ENCODE measurements at places on chromosomes 4 and X.

DNA sequence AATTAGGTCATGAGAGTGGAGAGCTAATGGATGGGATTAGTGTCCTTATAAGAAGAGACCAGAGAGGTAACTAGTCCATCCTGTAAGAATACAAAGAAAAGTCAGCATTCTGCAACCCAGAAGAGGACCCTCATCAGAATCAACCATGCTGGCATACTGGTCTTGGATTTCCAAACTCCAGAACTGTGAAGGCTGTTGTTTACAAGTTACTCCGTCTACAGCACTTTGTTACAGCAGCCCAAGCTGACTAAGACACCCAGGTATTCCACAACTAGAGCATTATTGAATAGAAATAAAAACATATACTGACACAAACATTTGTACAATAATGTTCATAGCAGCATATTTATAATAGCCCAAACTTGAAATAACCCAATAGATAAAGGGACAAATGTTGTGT is 9.2 kb downstream of the TMEM156 start:
- DNase-seq: no peak

DNA sequence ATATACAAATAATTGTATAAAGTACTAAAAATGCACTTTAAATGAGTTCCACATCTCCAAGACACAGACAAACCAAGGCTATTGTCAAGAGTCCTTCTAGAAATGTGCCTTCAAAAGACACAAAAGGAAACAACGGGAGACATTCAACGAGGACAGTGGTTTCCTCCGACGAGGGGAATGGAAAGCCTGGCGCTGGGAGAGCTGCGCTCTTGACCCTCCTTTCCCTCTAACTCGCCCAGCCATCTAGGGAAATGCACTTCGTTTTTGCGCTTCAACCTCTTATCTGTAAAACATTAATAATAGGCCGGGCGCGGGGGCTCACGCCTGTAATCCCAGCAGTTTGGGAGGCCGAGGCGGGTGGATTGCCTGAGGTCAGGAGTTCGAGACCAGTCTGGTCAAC is 37.0 kb downstream of the ZFP42 start:
- DNase-seq: no peak

- DNase-seq: no peak
Measured at GRCh38 chr4:41232406-41232805, 18.1 kb upstream of the APBB2 start.

DNA sequence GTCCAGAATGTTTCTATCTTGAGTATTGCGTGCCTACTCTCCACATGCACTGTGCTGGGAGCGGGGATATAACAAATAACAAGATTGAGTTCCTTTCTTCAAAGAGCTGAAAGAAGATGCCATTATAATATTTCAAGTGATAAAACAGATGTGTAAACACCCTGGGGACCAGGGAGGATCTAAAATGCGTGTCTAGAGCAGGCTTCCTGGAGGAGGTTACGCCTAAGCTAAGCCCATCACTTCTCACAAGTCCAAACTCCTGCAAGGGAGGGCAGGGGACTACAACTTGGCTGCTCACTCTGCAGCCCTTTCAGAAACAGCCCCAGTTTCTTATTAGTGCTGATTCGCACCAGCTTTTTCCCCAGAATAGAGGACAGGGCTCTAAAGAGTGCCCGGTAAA is 21.5 kb downstream of the PTCHD1 start:
- no peak for DNase-seq

GRCh38 chrX:92230628-92231027 is 451.5 kb downstream of the PCDH11X start:
- DNase-seq: no peak

GRCh38 chrX:8067754-8068462 is 103.2 kb downstream of the VCX2 start:
- DNase-seq: no peak

DNA sequence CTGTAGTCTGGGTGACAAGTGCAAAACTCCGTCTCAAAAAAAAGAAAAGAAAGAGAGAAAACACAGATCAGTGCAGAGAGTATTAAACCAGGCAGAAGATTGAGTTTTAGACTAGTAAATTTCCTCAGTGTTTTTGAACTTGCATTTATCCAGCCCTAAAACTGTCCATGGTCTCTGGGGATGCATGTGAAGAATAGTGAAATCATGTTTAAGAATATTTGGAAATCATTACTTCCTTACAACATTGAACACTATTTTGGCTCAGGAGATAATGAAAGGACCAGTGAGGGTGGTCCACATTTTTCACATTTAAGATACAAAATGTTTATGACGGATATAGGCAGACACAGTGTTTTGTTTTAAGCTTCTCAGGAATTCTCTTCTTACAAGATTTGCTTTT is 195.8 kb upstream of the RASGEF1B start:
- DNase-seq: no peak

DNA sequence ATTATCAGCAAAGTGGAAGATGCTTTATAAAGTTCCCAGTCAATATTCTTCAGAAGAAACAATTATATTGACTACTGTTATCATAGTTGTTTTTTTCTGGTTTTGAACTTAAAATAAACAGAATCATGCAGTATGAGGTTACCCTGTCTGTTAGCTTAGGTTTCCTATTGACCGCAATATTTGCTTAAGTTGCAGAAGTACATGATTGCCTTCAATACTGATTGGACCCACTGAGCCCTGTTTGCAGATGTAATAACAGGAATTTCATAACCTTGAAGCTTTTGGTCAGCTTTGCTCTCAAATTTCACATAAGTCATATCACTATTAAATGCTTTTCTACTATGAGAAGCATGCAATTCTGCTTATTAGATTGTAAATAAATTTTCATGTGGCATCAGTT is 229.1 kb upstream of the FSTL5 start:
- no peak for DNase-seq

DNA sequence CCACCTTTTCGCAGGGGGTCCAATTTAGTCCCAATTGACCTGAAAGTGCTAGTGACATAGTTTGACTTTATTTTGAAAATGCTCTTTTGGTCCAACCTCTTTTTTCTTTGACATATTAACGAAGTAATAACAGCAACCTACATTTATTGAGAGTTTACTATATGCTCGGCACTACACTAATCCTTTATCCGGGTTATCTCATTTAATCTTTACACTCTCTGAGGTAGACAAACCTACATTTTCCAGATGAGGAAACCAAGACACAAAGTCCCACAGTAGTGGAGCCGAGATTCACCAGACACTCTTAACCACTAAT is 307 bp upstream of the ATRX start:
- DNase-seq: no peak

GRCh38 chr4:81747242-81747930 is 275.7 kb upstream of the RASGEF1B start:
- no peak for DNase-seq

- no peak for DNase-seq
Measured at GRCh38 chr4:169902658-169903345, 123.4 kb downstream of the MFAP3L start.

GRCh38 chr4:146121757-146122156 is 53.8 kb upstream of the LSM6 start:
- DNase-seq: no peak

DNA sequence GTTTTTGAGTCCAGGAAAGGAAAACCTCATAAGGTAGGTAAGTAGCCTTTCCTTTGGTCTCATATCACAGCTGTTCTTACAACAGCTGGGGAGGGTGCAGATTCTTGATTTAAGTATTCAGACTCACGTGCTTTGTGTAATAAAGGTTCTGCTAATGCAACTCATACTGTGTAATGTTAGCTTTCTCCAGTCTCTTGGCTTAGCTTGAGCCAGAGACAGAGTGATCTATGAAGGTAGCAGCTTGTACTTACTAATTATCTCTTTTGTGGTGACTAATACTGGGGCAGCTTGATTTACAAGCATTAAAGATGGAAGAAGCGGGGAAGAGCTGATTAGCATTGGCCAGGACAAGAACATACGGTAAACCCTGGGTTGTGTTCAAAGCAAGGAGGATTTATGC is 80.3 kb downstream of the LNX1 start:
- no peak for DNase-seq

DNA sequence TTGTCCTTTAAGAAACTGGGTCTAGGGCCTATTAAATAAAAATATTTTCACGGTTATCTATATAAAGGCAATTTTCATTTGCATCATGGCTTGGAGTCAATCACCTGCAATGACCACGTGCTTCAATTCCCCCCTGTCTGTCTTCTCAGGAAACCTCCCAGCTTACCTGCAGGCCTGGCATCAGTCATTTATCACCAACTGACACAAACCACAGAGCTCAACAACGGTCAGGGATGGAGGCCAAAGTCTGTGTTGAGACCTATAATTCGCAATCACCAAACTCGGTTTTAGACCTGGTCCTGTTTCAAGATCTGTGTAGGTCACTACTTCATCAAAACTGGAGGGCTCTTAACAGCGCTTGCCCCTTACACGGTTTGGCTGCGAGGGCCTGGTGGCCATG is 1.9 kb downstream of the SLC9A7 start:
- no peak for DNase-seq

DNA sequence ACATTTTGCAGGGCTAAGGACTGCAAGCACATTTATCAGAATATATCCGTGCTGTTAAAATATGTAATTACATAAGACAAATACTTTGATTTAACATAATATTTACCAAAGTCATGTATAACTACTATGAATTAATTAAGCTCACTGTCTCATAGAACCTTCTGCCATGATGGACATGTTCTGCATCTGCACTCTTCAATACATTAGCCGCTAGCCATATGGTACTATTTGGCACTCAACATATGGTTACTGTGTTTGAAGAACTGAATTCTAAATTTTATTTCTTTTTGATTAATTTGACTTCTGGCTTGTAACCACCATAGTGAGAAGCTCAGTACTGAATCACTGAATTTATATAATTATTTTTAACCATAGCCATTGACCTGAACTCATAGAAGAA is 427.0 kb upstream of the TRAM1L1 start:
- no peak for DNase-seq

- DNase-seq: no peak
Measured at GRCh38 chr4:2942532-2943363, 20.5 kb downstream of the NOP14 start.

- DNase-seq: no peak
Measured at GRCh38 chrX:9940421-9940820, 26.7 kb upstream of the CLDN34 start.

Measured in activated naive CD8-positive, alpha-beta T cell treated with anti-CD3 and anti-CD28 coated beads, Interleukin-2, amount 50 U/mL, for 24 hours (primary cell).